LNCaP clone FGC (cell line): ENCODE measurements at places on chromosomes 7 and 10.

DNA sequence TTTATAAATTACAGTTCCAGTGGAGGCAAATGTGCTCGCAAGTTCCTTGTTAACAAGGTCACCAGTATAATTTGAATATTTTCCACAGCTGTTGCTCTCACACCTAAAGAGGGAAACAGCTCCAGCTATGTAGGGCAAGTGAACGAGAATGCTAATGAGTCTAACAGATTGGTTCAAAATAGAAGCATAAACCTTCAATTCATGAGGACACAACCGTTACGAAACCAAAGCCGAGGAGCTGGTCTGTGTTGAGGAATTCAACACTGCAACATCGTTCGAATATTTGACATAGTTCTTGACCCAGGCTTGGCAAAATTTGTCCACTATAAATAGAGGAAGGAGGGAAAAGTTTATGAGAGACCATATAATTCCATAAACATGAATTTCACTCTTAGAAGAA lies 161.3 kb downstream of the KLF6 start:
- DNase-seq = no peak

DNA sequence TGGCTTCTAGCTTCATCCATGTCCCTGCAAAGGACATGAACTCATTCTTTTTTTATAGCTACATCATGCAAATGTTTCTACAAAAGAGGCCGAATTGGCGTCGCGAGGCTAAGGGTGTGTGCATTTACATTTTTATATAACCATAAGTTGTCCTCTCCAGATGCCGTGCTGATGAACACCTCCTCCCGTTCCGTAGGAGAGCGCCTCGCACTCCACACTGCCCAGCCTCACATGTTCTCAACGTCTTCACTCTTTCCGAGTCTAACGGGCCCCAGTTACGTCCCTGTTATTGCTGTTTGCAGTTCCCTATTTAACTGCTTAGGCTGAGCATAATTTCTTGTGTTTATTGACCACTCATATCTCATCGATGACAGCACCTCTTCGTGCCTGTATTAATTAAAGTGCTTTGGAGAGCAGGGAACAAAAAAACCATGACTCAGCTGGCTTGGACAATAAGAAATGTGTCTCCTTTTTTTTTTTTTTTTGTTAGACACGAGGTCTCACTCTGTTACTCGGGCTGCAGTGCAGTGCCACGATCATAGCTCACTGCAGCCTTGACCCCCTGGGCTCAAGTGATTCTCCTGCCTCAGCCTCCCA lies 113.5 kb upstream of the SDK1 start:
- DNase-seq = no peak

GRCh38 chr10:63749915-63750314 lies 228.7 kb downstream of the REEP3 start:
- no peak for DNase-seq

DNA sequence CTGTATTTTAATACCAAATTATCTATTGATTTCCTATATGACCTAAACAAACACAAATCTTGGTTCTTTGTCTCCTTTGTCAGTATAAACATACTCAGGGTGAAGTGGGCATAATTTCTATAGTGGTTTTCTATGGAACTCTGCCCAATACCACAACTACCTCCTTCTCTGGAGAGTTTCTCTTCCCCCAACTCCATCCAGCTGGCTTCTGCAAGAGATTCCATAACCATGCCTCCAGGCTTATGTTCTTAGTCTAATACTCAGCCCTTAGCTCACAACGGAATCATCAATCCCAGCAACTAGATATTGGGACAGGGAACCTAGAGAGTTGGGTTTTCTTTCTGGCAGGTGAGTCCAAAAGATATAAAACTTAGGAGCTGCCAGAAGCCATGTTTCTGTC lies 127.3 kb downstream of the TRIL start:
- no peak for DNase-seq

DNA sequence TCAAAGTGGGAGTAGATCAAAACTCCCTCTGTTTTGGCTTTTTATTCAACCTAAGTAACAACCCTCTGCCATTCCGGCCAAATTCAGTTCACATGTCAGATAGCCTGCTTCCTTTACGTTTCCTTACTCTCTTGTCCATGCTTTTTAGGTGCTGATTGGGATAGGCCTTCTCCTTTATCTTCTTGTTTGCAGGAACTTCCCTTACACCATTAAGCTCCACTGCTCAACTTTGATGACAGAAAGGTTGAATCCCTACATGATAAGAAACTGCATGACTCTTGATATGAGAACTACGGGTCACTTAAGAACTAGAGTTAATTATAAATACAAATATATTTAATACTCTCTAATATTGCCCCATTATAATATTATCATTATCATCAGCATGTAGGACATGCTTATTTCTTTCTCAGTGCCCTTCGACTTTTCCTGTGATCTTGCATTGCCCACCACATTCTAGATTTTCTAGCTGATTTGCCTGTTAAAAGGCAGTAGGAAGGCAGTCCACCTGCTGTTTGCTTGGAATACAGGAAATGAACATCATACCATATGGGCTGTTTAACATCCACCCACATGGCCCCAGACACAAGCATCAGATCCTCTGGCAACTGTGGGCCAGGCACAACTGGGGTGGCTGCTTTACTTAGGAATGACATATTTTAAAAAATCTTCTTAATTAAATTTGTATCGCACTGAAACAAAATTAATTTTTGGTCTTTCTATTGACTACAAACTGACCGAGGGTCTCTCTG lies 59.7 kb upstream of the CCDC6 start:
- DNase-seq = no peak

GRCh38 chr10:121425623-121426022 lies 172.6 kb downstream of the FGFR2 start:
- peak; percentile 79 for DNase-seq

DNA sequence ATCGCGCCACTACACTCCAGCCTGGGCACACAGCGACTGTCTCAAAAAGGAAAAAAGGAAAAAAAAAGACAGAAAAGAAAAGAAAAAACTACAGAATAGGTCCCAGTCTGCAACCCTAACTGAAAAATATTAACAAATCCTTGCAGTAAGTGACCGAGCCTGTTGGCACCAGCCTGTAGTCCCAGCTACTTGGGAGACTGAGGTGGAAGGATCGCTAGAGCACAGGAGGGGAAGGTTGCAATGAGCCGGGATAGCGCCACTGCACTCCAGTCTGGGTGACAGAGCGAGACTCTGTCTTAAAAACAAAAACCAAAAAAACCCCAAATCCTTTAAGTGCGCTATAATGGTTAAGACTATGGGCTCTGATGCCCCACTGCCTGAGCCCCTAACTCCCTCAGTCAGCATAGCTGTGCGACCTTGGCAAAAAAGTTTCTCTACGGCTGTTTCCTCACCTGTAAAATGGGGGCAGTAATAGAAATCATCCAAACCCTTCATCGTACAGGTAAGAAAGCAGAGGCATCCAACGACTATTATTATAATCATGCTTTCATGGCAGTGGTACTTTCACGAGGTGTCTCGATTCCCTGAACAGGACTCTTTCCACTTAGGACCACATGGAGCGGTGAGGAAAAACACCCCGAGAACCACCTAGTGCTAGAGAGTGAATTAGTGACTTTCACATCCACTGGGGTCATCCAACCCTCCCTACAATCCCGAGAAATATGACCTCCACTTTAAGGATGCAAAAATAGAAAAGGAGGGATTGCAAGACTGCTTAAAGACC lies 755 bp downstream of the TOMM7 start:
- no peak for DNase-seq

DNA sequence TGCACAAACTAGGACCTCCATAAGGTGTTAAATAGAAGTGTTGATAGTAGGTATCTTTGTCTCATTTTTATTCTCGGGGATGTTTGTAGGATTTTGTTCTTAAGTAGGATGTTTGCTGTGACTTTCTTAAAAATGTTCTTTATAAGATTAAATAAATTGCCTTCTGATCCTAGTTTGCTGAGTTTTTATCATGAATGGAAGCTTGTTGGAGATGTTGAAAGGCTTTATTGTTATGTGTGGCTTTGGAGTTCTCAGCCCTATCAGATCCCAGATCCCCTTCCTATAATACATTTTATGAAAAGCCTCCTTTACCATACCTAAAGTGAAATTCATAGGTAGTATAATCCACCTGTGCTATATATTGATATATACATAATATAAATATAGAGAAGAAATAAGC lies 40.1 kb downstream of the NHLRC2 start:
- DNase-seq = no peak

- no peak for DNase-seq
Observed at GRCh38 chr10:79946271-79947082, 2.4 kb downstream of the SFTPD start.

- DNase-seq = no peak
Observed at GRCh38 chr7:55127135-55127551, 108.3 kb downstream of the EGFR start.

GRCh38 chr10:12938271-12938670 lies 63.2 kb downstream of the CCDC3 start:
- no peak for DNase-seq

DNA sequence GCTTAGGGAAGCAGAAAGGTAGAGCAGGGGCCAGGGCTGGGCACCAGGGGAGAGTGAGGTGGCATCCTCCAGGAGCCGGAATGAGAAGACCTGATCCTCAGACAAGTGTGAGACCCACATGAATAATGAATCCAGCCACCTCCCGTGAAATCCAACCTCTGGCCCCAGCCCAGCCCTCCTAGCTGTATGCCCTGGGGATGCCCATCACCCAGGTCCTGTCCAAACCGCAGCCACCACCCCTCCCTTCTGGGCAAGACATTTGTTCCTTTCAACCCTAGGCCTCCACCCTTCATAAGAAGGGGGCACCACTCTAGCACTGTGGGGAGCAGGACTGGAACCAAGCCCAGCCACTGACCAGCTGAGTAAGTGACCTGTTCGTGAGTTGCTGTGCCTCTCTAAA lies 9.7 kb downstream of the PDZD7 start:
- no peak for DNase-seq

DNA sequence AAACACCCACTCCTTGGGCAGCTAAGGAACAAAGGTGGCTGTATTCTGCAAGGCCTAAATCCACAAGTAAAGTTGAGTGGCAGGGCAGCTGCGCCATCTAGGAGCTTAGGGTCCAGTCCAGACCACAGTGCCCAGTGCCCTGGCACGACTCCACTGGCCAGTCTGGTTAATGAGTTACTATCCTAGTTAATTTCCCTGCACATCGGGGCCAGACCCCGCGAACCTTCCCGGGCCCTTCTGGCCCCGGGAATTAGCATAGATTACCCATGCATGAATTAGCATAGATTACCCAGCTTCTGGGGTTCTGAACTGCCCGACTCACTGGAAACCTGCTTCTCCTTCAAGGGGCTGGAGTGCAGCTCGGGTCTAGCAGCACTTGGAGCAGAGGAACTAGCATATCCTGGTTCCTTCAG lies 3.2 kb upstream of the EMX2 start:
- DNase-seq = no peak

DNA sequence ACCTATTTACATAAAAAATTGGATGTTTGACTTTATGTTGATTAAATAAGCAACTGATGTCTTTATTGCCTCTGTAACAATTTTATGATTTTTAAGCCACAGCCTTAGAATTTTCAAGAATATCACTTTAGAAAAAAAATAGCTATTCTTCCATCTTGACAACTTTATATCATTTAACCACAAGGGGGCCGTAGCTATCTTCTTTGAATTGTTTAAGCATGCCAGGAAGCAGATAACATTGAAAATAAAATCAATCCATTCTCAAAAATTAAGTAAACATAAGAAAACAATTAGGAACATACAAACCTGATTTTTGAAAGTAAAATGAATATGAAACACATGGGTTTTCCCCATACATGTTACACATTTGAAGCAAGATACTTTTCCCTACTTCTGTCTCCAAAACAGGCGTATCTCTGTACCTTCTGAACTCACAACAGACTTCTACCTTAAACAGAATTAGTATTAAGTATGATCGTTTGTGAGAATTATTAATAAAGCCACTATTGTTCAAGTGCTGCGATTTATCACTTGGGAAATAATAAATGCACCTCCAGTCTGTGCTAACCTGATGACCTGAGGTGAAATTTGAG lies 209.0 kb downstream of the CACNA2D1 start:
- no peak for DNase-seq

DNA sequence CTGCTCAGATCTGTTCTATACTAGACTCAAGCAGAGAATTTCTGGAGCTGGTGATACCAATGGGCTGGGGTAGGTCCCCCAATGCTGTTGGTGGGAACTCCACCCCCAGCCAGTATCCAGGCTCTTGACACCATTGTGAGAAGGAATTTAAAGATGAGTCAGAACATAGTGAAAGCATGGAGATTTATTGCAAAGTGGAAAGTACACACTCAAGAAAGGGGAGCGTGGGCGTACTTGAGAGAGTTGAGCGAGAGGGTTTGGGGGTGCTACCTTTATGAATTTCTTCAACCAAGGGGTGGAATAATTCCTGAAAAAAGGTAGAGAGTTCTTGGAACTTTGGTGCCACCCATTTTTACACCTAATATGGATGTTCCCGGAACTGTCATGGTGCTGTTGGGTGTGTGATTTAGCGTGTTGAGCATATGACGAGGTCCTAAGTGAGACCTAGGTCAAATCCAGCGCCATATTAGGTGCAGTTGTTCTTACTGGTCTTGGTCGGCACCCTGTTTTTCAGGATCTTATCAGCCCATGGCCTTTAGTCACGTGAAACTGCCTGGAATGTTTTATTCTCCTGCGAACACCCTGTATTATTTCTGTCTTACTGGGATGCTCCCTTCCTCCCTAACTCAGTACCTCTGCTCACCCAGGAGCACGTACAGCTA lies 122.0 kb upstream of the AHR start:
- DNase-seq = no peak

- no peak for DNase-seq
Observed at GRCh38 chr7:26912338-26912737, 47.9 kb upstream of the SKAP2 start.

DNA sequence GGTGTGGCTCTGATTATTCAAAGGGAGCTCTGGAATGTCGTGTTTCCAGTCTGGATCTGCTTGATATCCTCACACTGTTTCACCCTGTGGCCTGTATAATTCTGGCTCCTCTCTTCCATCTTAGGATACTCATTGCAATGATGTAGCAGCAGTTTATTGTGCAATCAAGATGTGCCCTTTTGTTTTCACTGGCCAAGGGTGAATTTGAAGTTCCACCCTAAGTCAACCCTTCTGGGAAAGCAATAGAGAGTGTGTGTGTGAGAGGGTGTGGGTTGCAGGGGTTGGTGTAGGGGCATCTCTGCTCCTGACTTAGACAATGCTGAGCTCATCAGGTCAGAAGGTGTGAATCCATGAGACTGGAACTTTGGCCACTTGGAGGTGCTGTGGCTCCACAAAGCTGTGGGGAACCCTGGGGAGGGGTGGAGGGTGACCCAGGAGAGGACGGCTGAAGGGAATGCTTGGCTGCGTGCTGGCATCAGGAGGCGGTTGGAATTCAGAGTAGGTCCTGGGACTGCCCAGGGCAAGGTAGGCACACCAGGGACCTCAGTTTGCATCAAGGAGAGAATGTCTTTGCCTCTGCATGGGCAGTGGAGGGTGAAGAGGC lies 118.0 kb upstream of the PRSS58 start:
- DNase-seq = no peak
